Renal pelvis (tissue), 12 donors: ENCODE measurements at places on chromosomes 3 and 15. TPM values are rescaled to one million over a fixed set of nuclear protein-coding genes. Genes with fewer than 3 reads are reported as not detected.

PLSCR2 gene
- polyA plus RNA-seq = 1.2 TPM

TXNRD3 gene
- polyA plus RNA-seq = 18.2 TPM

LYZL4 gene
- polyA plus RNA-seq = not detected

CYP11A1 gene
- 3.0 TPM for polyA plus RNA-seq

ADCY5 gene
- 12.6 TPM for polyA plus RNA-seq

CYP8B1 gene
- 1.3 TPM for polyA plus RNA-seq

UROC1 gene
- 0.13 TPM for polyA plus RNA-seq

CHCHD6 gene
- polyA plus RNA-seq = 21.9 TPM
